Astrocyte (in vitro differentiated cells and primary cell): ENCODE measurements at places on chromosomes 12 and 14.

- no peak for DNase-seq
Observed at GRCh38 chr14:58193542-58193941, 6.4 kb upstream of the ACTR10 start.

DNA sequence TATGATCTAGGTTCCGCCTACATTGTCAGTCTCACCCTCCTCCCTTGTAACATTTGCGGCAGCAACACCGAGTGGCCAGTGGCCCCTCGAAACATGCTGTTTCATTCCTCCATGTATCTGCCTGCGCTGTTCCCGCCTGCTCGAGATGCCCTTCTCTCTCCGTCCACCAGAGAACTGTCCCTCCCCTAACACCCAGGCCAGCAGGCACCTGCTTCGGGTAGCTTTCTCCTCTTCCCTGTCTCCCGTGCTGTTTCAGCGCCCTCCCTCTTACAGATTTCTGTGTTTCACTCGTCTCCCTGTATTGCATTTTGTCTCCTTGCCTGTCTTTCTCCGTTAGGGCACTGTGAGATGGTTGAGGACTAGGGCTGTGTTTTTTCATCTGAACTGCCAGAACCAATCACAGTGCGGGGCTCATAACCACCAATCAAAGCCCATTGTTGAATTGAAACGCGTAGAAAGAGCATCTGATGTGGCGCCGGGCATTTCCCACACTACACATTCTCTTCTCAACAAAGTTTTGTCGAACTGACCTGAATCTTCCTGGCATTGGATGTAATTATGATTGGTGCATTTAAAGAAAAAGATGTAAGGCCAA lies 40.9 kb upstream of the ELK3 start:
- no peak for DNase-seq

GRCh38 chr14:103562179-103562428 lies 353 bp downstream of the BAG5 start:
- DNase-seq: peak; percentile 28

DNA sequence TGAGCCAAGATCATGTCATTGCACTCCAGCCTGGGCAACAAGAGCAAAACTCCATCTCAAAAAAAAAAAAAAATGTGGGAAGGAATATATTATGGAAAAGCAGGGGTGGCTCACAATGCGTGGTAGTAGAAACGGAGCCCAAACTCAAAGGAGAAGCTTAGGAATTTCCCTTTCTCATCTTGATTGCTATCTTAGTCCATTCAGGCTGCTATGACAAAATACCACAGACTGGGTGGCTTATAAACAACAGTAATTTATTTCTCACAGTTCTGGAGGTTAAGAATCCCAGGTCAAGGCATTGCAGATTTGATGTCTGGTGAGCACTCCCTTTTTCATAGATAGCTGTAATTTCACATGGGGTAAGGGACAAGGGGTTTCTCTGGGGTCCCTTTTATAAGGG lies 153.8 kb upstream of the KRR1 start:
- DNase-seq: peak; percentile 77

DNA sequence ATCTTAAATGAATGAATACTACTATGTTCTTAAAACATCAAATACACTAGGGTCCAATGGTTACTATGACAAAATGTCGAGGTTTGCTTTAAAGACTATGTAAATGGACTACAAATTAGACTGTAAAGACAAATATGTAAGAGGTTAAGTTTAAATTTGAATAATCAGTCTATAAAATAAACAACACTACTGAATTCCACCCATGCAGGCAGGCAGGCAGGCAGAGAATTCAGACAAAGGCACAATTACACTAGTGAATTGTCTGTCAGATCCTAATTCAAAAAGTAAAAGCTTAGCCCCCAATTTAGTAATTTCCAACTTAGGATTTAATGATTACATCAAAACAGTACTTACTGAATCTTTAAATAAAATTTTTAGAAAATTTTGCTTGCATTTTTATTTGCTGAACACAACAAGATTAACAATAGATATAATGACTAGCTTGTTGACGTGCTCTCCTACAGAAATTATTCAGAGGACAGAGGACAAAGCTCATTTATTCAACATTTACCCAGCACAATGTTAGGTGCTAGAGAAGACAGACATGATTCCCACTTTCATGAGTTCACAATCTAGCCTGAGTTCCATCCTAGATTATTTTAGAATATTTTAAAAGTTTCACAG lies 97.4 kb downstream of the CDK17 start:
- no peak for DNase-seq

GRCh38 chr14:96097752-96098151 lies 58.6 kb downstream of the C14orf132 start:
- no peak for DNase-seq

DNA sequence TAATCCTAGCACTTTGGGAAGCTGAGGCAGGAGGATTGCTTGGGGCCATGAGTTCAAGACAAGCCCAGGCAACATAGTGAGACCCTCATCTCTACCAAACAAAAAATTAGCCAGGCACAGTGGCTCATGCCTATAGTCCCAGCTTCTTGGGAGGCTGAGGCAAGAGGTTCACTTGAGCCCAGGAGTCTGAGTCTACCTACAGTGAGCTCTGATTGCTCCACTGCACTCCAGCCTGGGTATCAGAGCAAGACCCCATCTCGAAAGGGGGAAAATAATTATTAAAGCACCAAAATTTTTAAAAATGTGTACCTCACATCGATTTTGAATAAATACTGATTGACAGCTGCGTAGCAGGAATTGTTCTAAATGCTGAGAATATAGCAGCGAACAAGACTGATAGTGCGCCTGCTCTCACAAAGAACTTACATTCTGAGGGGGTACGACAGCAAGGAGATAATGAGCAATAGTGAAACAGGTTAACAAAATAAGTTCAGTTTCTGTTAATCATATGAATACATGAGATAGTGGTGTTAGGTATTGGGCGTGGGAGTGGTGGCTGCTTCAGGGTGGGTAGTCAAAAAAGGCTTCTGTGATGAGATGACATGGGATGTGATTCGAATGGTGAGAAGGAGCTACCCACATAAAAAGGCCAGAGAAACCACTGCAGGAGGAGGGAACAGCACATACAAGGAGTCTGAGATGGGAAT lies 19.6 kb downstream of the HCFC2 start:
- no peak for DNase-seq

GRCh38 chr12:121773011-121773777 lies 20.3 kb downstream of the RHOF start:
- DNase-seq: peak; percentile 36
